Kidney tubule cell (primary cell): ENCODE measurements at places on chromosomes 6 and 20.

- DNase-seq, result no peak
Measured at GRCh38 chr6:157747370-157747769, 75.7 kb upstream of the SNX9 start.

DNA sequence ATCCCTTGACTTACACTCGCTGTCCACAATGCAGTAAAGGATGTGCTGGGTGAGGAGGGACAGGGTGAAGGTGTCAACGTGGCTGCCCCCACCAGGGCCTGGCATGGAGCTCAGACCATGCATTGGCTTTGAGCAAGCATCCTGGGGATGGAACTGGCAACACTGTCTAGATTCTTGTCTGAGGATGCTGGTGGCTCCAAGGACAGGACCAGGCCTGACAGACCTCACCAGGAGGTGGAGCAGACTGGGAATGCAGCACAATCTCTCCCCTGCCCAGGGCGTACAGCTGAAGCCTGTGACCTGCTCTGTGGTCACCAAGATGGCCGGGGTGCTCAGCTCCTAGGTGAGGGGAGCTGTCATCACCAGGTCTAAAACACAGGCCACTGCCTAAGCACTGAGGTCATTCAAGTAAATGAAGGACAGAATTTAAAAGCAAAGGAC lies 50.9 kb downstream of the MYH7B start:
- no peak for DNase-seq

DNA sequence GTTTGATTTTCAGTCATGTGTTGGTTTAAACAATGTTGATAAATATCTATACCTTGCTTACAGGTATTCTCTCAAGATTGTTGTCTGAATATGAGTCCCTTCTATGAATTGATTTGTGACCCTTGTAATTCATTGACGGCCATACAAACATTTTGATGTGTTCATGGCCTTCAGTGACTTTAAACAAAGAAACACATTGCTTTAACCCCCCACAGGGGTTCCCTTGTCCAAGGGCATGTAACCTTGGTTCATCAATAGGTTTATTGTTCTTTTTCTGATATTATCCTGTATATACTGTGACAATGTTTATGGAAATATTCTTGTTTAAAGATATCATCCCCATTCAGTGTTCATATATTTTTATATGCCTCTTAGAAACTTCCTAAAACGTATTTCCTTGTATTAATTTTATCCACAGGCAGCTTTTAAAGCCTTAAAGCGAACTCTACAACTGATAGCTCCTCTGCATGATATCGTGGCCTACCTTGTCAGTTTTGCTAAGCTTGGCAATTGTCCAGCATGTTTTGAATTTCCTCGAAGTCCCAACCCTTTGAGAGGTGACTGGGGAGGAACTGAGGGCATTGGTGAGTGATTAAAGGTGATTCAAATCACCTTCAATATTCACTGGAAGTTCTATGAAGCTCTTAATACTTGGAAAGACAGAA lies 87.0 kb downstream of the CD164 start:
- no peak for DNase-seq

DNA sequence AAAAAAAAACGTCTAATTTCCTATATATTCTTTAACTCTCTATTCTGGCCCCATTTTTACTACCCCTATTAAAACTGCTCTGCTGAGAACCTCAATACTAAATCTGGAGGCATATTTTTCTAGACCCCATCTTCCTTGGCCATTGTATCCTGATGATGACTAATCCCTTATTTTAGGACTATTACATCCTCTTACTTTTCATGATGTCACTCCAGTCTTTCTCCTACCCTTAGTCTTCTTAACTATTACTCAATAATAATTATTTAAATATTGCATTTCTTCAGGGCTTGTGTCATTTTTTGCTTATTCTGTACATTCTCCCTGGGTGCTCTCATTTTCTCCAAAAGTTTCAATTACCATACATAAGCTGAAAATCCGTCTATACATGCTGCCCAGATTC lies 6.4 kb downstream of the FBXO30 start:
- DNase-seq, result peak; percentile 6

- DNase-seq, result peak; percentile 60
Measured at GRCh38 chr20:41072190-41072863, 43.7 kb downstream of the TOP1 start.

- no peak for DNase-seq
Measured at GRCh38 chr6:118558464-118559217, 10.5 kb downstream of the PLN start.

- no peak for DNase-seq
Measured at GRCh38 chr20:9942736-9943135, 92.1 kb upstream of the ANKEF1 start.

DNA sequence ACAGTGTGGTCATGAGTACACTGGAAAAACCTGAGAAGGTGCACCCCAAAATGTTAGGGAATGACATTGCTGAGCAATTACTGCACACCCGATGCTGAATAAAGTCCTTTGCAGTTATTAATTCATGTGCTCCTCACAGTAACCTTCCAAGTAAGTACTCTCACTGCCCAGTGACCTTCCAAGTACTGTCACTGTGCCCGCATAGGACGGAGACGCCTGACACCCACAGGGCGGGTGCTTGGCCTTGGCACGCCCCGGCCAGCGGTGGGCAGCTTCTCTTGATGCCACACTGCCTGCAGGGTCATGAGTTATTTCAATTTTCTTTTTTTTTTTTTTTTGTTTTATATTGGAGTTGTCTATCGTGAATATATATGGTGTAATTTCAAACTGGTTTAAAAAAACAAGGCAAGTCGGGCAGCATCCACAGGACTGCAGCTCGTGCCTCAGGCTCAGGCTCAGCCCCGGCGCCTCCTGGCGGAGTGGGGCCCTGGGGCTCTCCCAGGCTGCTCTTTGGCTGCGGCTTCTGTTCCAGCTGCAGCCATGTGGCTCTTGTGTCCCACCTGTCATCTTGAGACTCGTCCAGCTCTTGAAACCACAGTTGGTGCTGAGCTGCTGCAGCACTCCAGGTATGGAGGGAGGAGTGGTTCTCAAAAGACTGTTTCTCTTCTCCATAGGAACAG lies 27.0 kb downstream of the PNLDC1 start:
- no peak for DNase-seq

GRCh38 chr6:112036088-112036637 lies 17.7 kb upstream of the CCN6 start:
- no peak for DNase-seq

DNA sequence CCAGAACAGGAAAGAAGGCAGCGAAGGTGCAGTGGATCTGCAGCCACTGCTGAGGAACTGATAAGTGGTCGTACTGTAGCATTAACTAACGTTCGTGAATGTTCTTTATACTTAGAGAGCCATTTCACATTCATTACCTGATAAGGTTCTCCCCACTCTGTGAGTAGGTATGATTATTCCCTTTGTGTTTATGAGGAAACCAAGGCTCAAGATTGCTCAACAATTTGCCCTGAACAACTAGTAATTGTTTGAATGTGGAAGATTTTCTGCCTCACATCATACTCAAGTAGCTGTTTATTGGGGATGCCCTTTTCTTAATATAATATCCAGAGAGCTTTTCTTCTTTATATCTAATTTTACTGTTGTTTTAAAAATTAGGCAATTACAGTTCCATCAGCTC lies 24.9 kb upstream of the ELOVL5 start:
- no peak for DNase-seq

- peak; percentile 16 for DNase-seq
Measured at GRCh38 chr20:60993433-60994044, 258.5 kb upstream of the CDH4 start.
